ENCODE measurements at places on chromosomes 4 and X.

GRCh38 chr4:11898796-11899195, 470.1 kb upstream of the HS3ST1 start:
- no peak for DNase-seq

GRCh38 chr4:67928546-67928945, 34.7 kb downstream of the TMPRSS11A start:
- DNase-seq = no peak

DNA sequence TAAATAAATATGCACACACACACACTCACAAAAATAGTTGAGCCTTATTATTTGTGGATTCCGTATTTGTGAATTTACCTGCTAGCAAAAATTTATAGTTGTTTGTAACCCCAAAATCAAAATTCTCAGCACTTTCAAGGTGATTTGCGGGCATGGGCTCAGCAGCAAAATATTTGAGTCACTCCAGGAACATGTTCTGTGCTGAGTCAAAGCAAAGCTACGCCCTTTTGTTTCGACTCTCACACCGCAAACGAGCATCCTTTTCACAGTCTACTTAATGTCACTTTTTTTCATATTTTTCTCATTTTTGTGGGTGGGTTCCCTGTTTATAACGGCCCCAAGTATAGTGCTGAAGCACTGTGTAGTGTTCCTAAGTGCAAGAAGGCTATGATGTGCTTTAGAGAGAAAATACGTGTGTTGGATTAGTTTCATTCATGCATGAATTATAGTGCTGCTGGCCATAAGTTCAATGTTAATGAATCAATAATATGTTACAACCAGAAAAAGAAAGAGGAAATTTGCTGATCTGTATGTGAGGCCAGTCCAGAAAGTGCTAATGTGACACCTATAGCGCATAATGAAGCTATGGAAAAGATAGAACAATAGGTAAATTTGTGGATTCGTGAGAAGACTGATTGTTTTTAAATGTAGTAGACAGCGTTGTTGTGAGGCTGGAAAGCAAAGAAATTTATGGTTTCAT, 723.2 kb upstream of the AGA start:
- no peak for DNase-seq

DNA sequence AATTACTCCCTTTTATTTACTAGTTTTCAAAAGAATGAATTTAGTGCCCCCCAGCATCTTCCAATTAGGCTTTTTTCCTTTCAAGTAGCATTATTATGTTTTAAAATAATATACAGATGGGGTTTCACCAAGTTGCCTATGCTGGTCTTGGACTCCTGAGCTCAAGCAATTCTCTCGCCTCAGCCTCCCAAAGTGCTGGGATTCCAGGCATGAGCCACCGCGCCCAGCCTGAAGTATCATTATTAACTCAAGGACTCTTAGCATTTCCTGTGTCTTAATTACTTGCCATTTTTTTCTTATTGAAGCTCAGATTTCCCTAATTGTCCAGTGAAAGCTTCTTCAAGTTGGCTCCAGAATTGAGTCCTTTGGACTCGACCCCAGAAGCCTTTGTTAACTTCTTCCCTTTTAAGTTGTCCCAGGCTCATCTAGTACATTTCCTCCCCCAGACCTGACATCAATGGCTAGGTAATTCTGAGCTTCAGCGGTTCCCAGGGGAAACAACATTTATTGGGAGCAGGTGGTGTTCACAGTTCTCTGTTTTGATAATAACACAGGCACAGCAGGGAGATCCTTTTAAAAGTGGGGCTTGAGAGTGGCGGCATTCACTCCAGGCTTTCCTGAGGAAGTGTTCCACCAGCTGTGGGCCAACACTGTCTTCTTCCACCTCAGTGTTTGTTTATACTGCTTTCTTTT, 10.0 kb downstream of the SAT1 start:
- no peak for DNase-seq

DNA sequence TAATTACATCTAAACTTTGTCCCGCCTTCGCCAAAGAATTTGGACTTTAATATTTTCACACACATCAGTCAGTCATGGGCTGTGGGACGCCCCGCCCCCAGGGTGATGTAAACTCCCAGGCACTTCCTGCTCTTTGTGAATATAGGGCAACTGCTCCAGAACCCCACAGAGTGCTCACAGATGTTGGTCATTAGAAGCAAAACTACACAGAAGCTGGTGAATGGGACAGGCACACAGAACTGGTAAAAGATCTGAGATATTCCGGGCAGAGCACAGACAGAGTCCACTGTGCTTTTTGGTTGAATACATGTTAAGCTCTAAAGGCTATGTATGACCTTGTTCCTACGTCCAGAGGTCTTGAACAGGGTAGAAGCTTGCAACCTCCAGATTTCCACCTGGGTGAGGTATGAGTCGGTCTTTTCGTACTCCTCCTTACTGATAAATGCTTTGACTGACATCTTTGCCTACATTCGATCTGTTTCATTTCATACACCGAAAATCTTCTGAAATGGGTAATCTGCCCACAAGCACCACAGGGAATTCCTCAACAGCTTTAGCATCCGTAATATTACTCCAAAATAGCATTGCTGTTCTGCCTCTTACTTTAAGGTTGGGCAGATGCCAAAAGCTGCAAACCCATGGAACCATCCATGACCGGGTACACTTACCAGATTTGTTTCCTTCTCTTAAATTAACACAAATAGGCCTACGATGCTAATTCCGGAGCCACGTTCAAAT, 144.6 kb downstream of the AMELX start:
- DNase-seq = no peak

- no peak for DNase-seq
Observed at GRCh38 chr4:187827631-187828030, 167.9 kb upstream of the ZFP42 start.
